ENCODE measurements at places on chromosomes 7 and 10.

GRCh38 chr10:77832238-77832637, 94.3 kb downstream of the DLG5 start:
- no peak for DNase-seq

GRCh38 chr7:94133460-94133859, 129.3 kb upstream of the BET1 start:
- DNase-seq = no peak

DNA sequence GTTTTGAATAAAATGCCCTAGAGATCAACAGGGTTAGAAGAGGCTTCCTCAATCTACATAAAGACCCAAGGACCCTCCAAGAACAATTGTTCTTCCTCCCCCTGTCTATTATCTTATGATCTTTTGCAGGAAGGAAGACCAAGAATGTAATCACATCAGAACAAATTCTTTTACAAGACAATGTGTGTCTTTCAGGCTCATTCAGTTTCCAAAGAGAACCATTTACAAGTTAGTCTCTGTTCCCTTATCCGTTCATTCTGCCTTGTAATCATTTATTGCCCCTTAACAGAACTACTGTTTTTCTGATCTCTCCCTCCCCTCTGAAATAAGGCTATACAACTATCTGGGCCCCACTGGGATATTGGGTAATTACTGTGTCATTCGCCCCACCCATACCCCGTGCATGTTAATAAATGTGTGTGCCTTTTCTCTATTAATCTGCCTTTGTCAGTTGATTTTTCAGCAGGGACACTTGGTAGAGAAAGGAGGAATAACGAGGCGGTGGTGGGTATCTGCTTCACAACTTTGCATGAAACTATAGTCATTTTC, 5.7 kb upstream of the MKRN1 start:
- no peak for DNase-seq

- no peak for DNase-seq
Observed at GRCh38 chr7:21407796-21408480, 19.9 kb upstream of the SP4 start.

All from stimulated activated CD8-positive, alpha-beta memory T cell treated with anti-CD3 and anti-CD28 coated beads, Interleukin-2, amount 100 ng/mL, for 1 hour (primary cell).